ENCODE measurements at places on chromosomes 2 and 18.

GRCh38 chr2:14881651-14882327 lies 249.3 kb downstream of the LRATD1 start:
- DNase-seq, result no peak

DNA sequence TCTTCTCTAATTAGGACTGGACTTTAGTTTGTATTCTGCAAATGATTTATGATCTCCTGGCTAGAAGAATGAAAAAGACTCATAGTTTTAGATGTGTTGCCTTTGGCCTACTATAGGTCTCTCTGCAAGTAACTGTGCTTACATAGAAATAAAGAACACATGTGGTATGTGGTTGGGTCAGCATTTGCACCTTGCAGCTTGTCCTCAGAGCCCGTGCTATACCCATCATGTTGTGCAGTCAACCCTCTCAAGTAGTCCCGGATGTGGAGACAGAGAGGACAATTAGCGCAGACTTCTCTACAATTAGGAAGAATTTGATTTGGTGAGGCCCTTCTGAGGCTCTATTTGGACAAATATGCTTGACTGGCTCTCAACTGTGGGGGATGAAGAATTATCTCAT lies 203.7 kb upstream of the ITGA4 start:
- no peak for DNase-seq

DNA sequence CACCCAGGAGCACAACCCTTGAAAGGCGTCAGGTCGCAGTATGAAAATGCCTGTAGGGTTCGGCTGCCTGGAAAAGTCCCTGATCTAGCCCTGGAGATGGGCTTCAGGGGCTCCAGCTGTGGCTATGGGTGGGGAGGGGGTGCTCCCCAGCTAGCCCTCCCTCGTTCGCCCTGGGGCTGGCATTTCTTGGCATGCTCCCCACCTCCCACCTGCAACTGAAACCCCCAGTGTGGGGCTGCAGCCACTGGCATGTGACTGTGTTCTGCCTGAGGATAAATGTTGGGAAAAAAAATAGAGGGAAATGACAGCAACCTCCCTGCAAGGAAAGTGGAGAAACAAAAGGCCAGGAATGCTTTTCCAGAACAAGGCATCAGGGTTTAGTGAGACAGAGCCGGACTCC lies 109.2 kb downstream of the COPS8 start:
- DNase-seq, result no peak

- no peak for DNase-seq
Measured at GRCh38 chr2:224999321-224999720, 42.9 kb downstream of the DOCK10 start.

DNA sequence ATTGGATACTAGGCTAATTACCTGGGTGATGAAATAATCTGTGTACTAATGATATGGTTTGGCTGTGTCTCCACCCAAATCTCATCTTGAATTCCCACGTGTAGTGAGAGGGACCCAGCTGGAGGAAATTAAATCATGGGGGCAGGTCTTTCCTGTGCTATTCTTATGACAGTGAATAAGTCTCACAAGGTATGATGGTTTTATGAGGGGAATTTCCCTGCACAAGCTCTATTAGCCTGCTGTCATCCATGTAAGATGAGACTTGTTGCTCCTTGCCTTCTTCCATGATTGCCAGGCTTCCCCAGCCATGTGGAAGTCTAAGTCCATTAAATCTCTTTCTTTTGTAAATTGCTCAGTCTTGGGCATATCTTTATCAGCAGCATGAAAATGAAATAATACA lies 394.1 kb upstream of the SYT4 start:
- DNase-seq, result no peak

DNA sequence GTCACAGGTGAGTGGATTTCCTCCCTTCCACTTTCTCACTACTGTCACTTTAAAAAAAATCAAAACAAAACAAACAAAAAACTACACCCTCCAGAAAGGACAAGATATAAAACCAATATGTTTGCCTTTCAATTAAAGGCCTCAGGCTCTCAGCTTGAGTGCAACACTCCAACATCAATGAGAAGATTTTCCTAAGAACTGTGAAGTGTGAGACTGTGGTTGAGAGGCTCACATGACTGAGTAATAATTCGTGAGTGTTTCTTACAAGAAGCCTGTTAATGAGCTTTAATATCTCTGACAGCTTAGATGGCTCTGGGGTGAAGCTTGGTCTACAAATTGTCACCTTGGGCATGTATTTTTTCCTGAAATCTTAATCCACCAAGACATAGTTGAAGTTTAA lies 216.1 kb downstream of the ETAA1 start:
- no peak for DNase-seq

DNA sequence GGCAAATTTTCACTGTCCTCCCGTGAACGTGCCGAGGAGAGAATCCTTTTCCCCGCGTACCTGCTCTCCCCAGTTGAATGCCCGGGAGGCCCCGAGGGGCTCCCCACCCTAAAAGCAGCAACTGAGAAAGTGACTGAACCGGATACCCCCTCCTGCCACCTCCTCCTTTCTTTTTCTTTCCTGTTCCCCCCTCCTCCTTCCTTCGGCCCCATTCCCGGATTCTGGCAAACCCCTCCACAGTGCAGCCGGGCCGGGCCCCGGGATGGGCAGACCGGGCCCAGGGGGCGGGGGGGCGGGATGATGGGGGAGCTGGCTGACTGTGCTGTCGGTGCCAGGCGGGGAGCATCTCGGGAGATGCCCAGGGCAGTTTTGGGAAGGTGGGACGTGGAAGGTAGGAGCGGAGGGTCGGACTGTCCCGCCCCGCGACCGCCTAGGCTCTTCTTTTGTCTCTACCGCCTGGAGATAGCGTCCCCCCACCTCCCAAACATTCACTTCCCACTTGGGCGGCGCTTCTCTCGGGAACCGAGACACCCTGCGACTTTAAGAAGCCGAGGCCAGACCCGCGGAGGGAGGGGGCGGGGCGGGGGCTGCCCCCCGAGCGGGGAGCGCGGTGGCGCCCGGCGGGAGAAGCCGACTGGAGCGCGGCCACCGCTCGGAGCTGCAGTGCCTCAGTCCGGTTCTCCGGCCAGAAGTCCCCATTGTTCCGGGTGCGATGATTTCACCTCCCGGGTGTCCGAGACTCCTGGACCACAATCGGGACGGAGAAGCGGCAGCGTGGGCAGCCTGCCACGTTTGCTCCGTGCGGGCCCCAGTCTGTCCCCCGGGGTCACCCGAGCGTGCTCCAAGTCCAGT lies 8.2 kb downstream of the DLX2 start:
- DNase-seq, result no peak

DNA sequence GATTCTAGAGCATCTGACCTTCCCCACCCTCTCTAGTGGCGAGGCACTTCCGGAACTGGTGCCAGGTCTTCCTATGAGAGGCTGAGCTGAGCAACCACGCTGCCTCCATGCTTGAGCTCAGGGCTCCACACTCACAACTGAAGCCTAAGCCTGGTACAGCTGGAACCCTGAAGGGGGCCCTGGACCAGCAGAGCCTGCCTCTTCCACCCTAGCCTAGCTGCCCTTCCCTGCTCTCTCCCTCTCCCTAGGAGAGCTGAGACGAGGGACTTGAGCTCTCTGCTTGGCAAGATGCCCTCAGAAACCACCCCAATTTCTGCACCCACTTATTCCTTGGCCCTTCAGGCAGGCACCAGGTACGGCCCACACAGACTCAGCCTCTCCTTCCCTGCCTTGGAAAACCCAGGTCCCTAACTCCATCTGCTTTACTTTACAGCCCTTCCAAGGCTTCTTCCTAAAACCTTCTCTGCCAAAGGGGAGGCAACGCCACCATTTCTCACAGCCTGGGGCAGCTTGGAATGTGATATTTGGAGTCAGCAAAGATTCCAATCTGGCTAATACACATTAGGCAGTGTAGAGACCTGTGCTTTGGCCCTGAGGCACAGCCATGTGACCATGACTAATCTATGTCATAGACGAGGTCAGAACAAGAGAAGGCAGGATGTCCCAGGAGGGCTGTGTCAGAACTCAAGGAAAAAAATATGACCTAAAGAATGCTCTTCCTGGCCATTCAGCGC lies 18.8 kb downstream of the COX7A2L start:
- peak; percentile 97 for DNase-seq

DNA sequence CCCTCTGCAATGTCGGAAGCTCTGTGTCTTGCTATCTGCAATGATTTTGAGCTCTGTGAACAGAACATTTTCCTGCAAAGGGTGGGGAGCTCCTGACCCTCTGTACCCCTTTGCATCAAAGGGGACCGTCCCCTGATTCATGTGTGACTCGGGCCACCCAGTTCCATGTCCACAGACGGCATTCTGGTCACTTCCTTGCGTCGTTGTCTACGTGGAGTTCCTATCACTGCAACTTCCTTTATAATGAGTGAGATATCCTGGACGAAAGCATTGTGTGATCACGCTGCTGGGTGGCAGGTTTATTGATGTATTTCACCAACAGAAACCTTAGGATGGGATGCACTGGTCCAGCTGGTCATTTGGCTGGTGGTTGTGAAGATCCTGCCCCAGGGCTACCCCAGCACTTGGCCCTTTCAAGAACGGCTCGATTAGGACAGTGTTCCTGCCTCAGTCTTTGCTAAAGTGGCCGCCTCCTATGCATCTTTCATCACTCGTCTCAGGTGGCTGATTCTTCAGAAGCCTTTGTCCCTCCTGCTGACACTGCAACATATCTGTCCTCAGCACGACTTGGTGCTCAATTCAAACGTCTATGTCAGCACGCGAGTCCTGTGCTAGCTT lies 202.7 kb downstream of the ACKR3 start:
- no peak for DNase-seq

- no peak for DNase-seq
Measured at GRCh38 chr2:176293334-176293733, 24.1 kb downstream of the MTX2 start.

DNA sequence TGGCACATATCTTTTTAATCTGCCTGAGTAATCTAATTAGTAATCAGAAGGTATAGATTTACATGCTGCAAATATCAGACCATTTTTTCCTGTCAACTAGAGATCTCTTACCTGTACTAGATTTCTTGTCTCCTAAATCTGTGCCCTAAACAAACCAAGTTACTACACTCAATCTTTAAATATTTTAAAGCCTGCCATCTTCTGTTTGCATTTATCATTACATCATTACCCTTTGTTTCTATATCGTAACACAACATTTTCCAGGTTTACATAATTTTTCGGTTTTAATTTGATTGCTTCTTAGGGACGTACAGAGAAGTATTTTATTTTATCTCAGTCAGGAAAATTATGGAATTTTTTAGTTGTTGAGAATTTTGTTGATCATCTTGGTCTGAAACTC lies 25.7 kb downstream of the PSMA8 start:
- no peak for DNase-seq

GRCh38 chr18:3615374-3615985 lies 165.5 kb downstream of the TGIF1 start:
- DNase-seq, result no peak

DNA sequence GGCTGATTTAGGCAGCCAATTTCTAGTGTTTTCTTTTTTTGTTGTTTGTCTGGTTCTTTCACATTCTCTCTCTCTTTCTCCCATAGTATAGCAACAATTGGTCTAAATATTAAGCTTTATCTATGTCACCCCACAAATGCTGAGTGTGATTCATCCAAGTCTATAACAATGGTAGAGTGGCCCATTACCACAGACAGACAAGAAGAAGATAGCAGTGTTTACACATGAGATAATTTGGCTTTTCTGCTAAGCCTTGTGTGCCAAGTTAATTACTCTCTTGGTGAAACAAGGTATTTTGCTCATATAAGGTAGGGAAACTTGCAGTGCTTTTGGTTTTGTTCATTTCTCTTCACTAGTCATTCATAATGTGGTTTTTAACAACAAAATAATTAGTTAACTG lies 166.5 kb downstream of the SLC8A1 start:
- no peak for DNase-seq

DNA sequence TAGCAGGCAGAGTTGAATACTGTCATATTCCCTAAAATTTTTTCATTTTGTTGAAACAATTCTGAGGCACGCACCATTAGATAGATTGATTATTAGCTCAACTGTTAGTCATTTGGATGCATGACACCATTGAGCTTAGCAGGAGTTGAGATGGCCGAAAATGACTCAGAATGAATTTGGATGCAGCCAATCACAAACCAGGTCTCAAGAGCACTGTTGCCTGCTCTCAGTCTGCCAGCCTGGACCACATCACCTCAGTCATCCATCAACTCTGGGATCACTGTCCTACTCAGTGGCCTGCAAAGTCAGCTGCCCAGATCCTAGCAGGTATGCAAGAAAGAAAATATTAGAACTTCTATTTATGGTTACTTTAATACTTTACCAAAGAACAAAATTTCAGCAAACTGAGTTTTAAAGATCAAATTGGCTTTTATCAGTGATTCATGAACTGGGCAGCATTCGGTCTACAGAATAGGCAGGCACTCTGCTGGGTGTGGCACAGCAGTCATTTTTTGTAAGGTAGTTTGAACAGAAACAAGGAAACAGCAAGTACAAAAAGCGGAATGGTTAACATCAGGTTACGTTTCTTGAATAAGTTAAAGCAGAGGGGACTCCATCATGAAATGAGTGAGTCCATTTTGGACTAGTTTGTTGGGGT lies 152.7 kb upstream of the ARHGAP28 start:
- no peak for DNase-seq

DNA sequence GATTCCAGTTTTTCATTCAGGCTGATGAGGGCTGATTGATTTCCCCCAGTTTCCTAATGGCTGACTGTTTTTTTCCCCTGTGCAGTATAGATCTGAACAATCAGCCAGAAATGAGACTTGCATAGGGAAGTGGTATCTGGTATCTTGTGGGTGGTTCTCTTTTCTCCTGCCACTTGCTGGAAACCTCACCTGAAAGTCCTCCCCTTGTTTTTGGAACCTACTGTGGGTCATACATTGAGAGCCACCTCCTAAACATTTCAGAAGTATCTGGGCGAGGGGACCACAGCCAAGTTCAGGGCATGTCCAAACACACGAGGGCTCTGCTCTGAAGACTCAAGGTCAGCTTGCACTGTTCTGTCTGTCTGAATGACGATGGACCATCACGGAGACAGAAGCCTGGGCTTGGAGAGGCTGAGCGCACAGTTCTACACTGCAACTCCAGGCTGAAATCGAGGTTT lies 19.3 kb downstream of the ALPK2 start:
- DNase-seq, result no peak

- DNase-seq, result no peak
Measured at GRCh38 chr2:189338115-189338514, 103.2 kb upstream of the WDR75 start.

GRCh38 chr18:48319801-48320638 lies 89.2 kb downstream of the ZBTB7C start:
- DNase-seq, result peak; percentile 76

- peak; percentile 49 for DNase-seq
Measured at GRCh38 chr2:197878792-197879191, 74.4 kb downstream of the PLCL1 start.

DNA sequence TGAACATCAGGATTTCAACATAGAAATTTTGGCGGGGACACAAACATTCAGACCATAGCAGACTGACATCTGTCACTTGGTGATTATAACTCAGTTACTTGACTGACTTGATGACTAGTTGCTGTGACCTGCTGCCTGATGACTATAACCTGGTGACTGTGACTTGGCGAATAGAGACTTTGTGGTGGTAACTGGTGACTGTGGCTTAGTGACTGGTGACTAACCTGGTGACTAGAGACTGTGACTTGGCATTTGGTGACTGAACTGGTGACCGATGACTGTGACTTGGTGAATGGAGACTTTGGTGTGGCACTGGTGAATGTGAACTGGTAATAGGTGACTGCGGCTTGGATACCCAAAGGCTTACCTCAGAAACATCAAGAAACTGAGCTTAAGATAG lies 563.1 kb upstream of the FAM98A start:
- DNase-seq, result no peak

Measured in fibroblast of skin of back (primary cell).